ENCODE measurements at places on chromosomes 2 and 18.

- no peaks in the 10 kb centered on the region for H3K36me3 ChIP-seq
- H3K4me1 ChIP-seq: peaks cover 18% of the 10 kb centered on the region
- H3K4me3 ChIP-seq: no peak overlapping the region
- DNase-seq: no peak
Observed at GRCh38 chr18:9017905-9018227, 84.6 kb upstream of the NDUFV2 start.

DNA sequence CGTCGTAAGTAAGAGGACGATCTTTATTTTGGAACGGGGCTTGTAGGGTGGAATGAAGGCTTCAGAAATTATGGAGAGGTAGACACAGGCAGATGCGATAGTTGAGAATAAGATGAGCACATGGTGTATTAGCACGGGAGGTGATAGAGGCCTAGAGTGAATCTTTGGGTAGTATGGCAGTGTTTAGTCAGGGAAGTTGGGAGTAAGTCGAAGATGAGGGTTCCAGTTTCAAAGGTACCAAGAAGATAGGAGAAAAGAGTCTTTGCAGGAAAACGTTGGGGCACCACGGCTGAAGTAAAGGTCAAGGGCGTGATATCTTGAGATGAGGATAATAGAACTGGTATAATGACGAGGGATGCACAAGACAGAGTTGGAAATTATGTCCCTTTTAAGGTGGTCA is 654 bp downstream of the PIK3C3 start:
- H3K4me1 ChIP-seq: peaks cover 3% of the 10 kb centered on the region
- H3K27me3 ChIP-seq: no peaks in the 10 kb centered on the region
- no peak overlapping the region for H3K27ac ChIP-seq
- H3K4me3 ChIP-seq: peak overlapping the region; percentile 68
- DNase-seq: no peak

DNA sequence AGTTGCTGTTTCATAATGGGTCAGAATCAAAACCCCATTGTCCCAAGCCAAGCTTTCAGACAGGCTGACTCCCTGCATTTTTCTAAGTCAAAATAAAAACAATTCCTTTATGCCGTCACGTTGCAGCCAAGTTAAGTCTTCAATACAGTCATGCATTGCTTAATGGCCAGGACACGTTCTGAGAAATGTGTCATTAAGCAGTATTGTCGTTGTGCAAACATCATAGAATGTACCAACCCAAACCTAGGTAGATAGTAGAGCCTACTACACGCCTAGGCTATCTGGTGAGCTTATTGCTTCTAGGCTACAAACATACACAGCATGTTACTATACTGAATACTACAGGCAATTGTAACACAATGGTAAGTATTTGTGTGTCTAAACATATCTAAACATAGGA is 160.4 kb upstream of the FOSL2 start:
- no peaks in the 10 kb centered on the region for H3K36me3 ChIP-seq
- no peaks in the 10 kb centered on the region for H3K27me3 ChIP-seq
- no peak overlapping the region for H3K4me3 ChIP-seq

- H3K36me3 ChIP-seq: no peaks in the 10 kb centered on the region
- no peak overlapping the region for H3K4me3 ChIP-seq
- H3K27me3 ChIP-seq: peaks cover 6% of the 10 kb centered on the region
- DNase-seq: no peak
- H3K4me1 ChIP-seq: no peaks in the 10 kb centered on the region
Observed at GRCh38 chr2:225429717-225430116, 30.2 kb downstream of the NYAP2 start.

GRCh38 chr2:39657287-39657937 is 8.3 kb upstream of the TMEM178A start:
- H3K36me3 ChIP-seq: no peaks in the 10 kb centered on the region
- no peaks in the 10 kb centered on the region for H3K27me3 ChIP-seq
- no peak for DNase-seq

DNA sequence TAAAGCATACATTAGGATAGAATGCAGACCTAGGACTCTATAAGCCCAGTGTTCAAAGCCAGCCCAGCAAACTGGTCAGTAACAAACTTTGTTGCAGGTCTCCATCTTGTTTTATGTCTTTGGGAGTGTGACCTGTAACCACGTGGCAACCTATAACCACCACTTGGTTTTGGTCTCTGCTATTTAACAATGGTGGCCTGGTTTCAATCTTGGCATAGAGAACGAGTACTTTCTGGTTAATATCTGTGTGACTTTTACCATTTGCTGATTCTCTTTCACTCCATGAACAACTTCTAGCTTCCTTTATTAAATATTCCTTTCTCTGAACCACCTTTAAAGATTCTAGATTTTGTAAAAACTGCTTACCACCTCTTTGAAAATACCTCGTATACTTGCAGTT is 118.5 kb downstream of the KCNS3 start:
- H3K27ac ChIP-seq: no peak overlapping the region
- DNase-seq: no peak
- no peaks in the 10 kb centered on the region for H3K4me1 ChIP-seq
- no peaks in the 10 kb centered on the region for H3K27me3 ChIP-seq
- no peaks in the 10 kb centered on the region for H3K36me3 ChIP-seq

GRCh38 chr2:79792090-79792489 is 279.2 kb downstream of the CTNNA2 start:
- H3K36me3 ChIP-seq: no peaks in the 10 kb centered on the region
- H3K27ac ChIP-seq: no peak overlapping the region
- no peak overlapping the region for H3K4me3 ChIP-seq
- no peaks in the 10 kb centered on the region for H3K4me1 ChIP-seq
- no peak for DNase-seq

DNA sequence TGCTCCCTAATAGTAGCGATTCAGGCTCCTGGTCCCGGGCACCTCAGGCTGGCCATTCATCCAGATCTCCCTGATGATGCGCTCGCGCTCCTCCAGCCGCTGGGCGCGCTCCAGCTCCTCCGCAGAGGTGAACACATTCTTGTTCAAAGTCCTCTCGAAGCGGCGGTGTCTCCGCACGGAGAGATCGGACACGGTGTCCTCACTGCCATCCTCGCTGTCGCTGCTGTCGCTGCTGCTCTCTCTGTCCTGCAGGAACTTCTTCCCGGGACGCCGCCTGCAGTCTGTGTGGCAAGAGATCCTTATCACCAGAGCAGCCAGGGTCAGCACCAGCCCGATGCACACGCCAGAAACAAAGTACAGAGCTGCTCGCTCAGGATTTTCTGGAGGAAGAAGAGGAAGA is 67.5 kb downstream of the EVA1A start:
- no peak overlapping the region for H3K27ac ChIP-seq
- no peaks in the 10 kb centered on the region for H3K4me1 ChIP-seq
- no peaks in the 10 kb centered on the region for H3K27me3 ChIP-seq
- DNase-seq: no peak

DNA sequence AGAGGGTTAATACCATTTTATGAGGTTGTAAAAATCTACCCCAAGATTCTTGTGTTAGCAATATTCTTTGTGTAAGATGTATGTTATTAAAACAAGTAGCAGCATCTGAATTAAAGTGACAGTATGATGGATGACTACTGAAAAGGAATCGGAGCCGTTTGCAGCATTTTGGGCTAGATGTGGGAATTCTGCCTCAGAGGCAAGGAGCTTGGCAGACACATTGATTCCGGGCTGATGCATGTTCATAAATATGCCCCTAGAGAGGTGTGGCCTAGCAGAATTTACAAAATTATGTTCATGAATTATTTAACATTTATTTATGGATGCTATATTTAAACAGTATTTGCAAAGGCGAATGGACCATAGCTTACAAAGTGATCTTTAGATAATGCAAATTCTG is 389.0 kb upstream of the ETAA1 start:
- H3K27me3 ChIP-seq: no peaks in the 10 kb centered on the region
- H3K4me3 ChIP-seq: no peak overlapping the region
- no peak for DNase-seq
- H3K27ac ChIP-seq: no peak overlapping the region
- H3K4me1 ChIP-seq: no peaks in the 10 kb centered on the region

- H3K27me3 ChIP-seq: no peaks in the 10 kb centered on the region
- H3K4me1 ChIP-seq: no peaks in the 10 kb centered on the region
- H3K36me3 ChIP-seq: no peaks in the 10 kb centered on the region
- no peak overlapping the region for H3K27ac ChIP-seq
- no peak overlapping the region for H3K4me3 ChIP-seq
- DNase-seq: no peak
Observed at GRCh38 chr2:236576087-236576486, 6.5 kb downstream of the ACKR3 start.

DNA sequence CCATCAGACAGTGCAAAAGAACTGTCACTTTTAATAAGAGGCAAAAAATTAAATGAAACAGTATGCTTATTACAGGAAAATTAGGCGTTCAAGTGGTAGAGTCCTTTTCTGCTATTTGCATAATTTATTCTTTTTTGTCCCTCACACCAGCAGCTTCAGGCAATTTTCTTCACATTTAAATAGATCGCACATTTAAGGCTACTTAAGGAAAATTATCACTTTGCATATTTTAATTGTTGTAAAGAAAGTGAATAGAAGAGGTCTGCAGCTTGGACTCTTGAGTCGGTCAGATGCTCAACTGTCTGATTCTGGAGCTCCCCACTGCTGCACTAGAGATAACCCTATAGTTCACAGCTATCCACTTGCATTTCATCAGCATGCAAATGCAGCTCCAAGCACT is 141.3 kb downstream of the FIGN start:
- no peak overlapping the region for H3K27ac ChIP-seq
- no peak overlapping the region for H3K4me3 ChIP-seq
- no peaks in the 10 kb centered on the region for H3K36me3 ChIP-seq
- no peaks in the 10 kb centered on the region for H3K4me1 ChIP-seq
- no peaks in the 10 kb centered on the region for H3K27me3 ChIP-seq
- no peak for DNase-seq

- no peaks in the 10 kb centered on the region for H3K36me3 ChIP-seq
- no peaks in the 10 kb centered on the region for H3K4me1 ChIP-seq
- H3K27ac ChIP-seq: no peak overlapping the region
- no peaks in the 10 kb centered on the region for H3K27me3 ChIP-seq
- no peak for DNase-seq
Observed at GRCh38 chr18:9082711-9083510, 19.6 kb upstream of the NDUFV2 start.

- H3K27me3 ChIP-seq: no peaks in the 10 kb centered on the region
- H3K4me1 ChIP-seq: peaks cover 14% of the 10 kb centered on the region
Observed at GRCh38 chr2:9422321-9423099, 818 bp downstream of the ITGB1BP1 start.

DNA sequence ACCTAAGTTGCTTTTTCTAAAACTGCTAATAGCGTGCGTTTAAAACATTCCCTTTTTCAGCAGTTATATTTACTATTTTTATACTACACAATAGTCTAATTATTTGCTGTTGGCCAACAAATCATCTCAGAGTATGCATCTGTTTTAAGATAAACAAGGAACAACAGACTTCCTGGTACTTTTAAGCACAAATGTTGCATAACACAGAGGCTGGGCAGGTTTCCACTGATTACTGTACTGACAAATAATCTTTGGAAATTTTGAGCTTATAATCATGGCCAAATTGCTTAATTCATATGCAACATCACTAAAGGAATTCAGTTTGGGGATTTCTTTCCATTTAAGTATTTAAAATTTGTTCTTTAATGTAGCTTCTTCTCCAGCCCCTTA is 737.4 kb upstream of the SALL3 start:
- H3K4me1 ChIP-seq: no peaks in the 10 kb centered on the region
- no peak overlapping the region for H3K27ac ChIP-seq
- DNase-seq: no peak
- H3K27me3 ChIP-seq: no peaks in the 10 kb centered on the region

DNA sequence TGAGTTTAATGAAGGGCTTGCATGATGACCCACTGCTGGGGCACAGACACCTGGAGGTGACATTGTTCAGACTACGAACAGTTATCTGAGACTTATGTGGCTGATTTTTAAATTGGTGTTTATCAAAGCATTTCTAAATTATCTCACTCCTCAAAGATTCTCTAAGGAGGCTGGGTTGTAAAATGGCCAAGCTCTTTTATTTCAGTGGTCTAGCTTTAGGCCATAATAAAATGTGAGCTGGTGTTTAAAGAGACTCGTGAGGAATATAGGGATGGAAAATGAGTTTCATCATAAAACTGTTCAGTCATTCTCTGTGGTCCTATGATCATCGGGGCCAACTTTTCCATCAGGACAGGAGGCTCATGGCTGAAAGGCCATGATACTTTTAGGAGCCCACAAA is 93.4 kb downstream of the SPP2 start:
- no peak overlapping the region for H3K27ac ChIP-seq
- no peaks in the 10 kb centered on the region for H3K36me3 ChIP-seq
- no peaks in the 10 kb centered on the region for H3K27me3 ChIP-seq
- no peak for DNase-seq

- no peak overlapping the region for H3K4me3 ChIP-seq
- DNase-seq: no peak
- H3K27me3 ChIP-seq: no peaks in the 10 kb centered on the region
- no peaks in the 10 kb centered on the region for H3K4me1 ChIP-seq
Observed at GRCh38 chr2:69238449-69239031, 148.5 kb downstream of the GFPT1 start.

- no peaks in the 10 kb centered on the region for H3K27me3 ChIP-seq
- no peaks in the 10 kb centered on the region for H3K4me1 ChIP-seq
- H3K36me3 ChIP-seq: no peaks in the 10 kb centered on the region
- no peak overlapping the region for H3K27ac ChIP-seq
Observed at GRCh38 chr2:207869784-207870778, 100.4 kb upstream of the FZD5 start.

GRCh38 chr2:168346725-168347477 is 99.5 kb upstream of the STK39 start:
- H3K27ac ChIP-seq: no peak overlapping the region
- peak overlapping the region; percentile 29 for H3K4me3 ChIP-seq
- no peaks in the 10 kb centered on the region for H3K4me1 ChIP-seq
- no peaks in the 10 kb centered on the region for H3K36me3 ChIP-seq
- H3K27me3 ChIP-seq: no peaks in the 10 kb centered on the region

DNA sequence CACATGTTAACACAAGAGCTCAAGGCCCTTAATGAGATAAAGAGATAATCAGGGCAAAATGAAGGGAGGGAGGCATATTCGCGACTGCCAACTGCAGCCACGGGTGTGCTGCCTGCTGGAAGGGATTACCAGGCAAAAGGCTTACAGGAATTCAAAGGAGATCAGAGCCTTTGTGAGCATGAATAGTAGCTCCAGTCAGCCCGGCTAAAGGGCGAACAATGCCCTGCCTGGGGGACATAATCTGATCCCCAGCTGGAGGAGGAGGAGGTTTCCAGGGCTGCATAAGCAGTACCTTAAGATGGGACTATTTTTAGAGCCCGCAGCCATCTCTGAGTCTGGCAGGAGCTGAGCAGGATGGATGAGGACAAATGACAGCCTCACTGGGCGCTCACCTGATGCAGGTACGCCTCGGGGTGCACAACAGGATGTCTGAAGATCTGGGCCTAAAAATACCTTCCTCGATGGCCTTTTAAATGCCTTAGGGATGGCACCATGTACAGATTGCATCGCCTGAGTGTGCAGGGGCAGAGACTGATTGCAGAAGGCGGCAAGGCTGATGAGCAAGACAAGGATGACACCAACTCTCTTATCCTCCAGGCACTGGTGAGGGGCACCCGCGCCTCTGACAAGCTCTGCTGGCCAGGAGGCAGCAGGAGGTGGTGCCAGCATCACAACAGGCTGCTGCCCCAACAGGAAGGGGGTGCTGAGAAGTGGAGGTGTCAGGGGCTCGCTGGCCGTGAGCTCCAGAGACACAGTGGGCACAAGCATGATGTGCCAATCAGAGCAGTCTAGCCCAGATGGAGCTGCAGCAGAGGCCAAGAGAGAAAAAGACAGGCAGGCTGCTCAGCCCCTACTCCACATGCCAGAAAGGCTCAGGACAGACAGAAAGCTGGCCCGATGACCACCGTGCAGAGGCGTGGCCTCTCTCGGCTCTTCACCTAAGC is 111.4 kb downstream of the EIPR1 start:
- DNase-seq: no peak
- no peaks in the 10 kb centered on the region for H3K27me3 ChIP-seq
- no peaks in the 10 kb centered on the region for H3K4me1 ChIP-seq
- H3K36me3 ChIP-seq: no peaks in the 10 kb centered on the region
